ENCODE measurements at places on chromosomes 4 and X.

- DNase-seq = no peak
These were observed 4.4 kb upstream of the INPP4B start for GRCh38 chr4:142850478-142850877.

- DNase-seq = no peak
These were observed 72.6 kb downstream of the FHDC1 start for GRCh38 chr4:153008578-153009199.

DNA sequence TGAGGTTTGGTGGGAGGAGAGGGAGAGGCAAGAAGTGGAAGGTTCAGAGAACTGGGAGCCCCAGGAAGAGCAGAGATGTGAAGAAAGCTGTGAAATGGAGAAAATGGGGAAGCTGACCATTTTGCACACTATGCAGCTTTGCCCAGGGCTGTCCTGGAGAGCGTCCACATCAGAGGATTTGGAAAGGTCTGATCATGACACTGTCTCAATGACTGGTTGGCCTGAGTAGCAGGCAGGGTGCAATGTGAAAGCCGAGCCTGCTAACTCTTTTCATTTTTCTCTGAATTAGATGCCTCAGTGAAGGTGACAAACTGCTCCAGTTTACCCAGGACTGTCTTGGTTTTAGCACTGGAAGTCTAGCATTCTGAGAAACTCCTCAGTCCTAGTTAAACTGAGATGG lies 330.1 kb upstream of the RPS6KA3 start:
- no peak for DNase-seq

GRCh38 chr4:2961421-2961810 lies 1.8 kb downstream of the NOP14 start:
- no peak for DNase-seq

DNA sequence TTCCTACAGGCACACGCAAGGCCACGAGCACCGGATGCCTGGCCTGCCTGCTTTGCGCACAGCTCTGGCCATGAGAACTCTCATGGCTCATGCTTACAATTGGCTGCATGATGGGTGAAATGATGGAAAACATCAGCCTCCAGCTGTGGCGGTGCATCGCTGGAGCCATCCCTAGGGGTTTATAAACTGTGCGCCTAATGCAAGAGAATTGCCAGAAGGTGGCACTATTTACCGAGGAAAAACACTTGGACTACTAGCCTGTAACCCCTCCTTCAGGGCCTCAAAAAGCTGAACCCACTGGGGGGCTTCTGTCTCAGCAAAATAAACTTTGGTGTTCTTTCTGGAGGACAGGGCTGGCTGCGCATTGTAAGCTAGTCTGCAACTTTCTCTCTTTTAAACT lies 51.9 kb downstream of the PHKA2 start:
- DNase-seq = no peak

All from HS-5 (cell line).